Natural killer cell (primary cell): ENCODE measurements at places on chromosomes 7 and 10. TPM values are rescaled to one million over a fixed set of nuclear protein-coding genes. Genes with fewer than 3 reads are reported as not detected.

TACC2 gene
- not detected for total RNA-seq

- H3K4me3 ChIP-seq = no peak overlapping the region
- H3K4me1 ChIP-seq = no peaks in the 10 kb centered on the region
These were observed 5.9 kb upstream of the DHX32 start for GRCh38 chr10:125886914-125887512.

GRCh38 chr10:16612115-16612980, 90.7 kb upstream of the C1QL3 start:
- DNase-seq = peak; percentile 34
- no peak overlapping the region for H3K27ac ChIP-seq

- H3K4me3 ChIP-seq = no peak overlapping the region
- no peak for DNase-seq
- H3K4me1 ChIP-seq = no peaks in the 10 kb centered on the region
- no peaks in the 10 kb centered on the region for H3K36me3 ChIP-seq
- H3K27ac ChIP-seq = no peak overlapping the region
These were observed 8.3 kb downstream of the HOXA4 start for GRCh38 chr7:27122077-27122910.

NRG3 gene
- total RNA-seq = not detected

GRCh38 chr10:117419921-117420320, 44.7 kb upstream of the PDZD8 start:
- H3K36me3 ChIP-seq = no peaks in the 10 kb centered on the region
- no peak for DNase-seq
- no peaks in the 10 kb centered on the region for H3K27me3 ChIP-seq
- no peak overlapping the region for H3K27ac ChIP-seq
- no peaks in the 10 kb centered on the region for H3K4me1 ChIP-seq

DEPP1 gene
- total RNA-seq = not detected

FRMD4A gene
- not detected for total RNA-seq
